Lower lobe of right lung (tissue), 2 donors: ENCODE measurements at places on chromosomes 1 and 21. TPM values are rescaled to one million over a fixed set of nuclear protein-coding genes. Genes with fewer than 3 reads are reported as not detected.

MCOLN3 gene
- total RNA-seq: 7.6 TPM

AVPR1B gene
- total RNA-seq: not detected

GRCh38 chr1:57214951-57215575, 208.8 kb downstream of the DAB1 start:
- DNase-seq: no peak

GRCh38 chr21:29335720-29336119, 37.0 kb downstream of the BACH1 start:
- no peak for DNase-seq

- no peak for DNase-seq
Measured at GRCh38 chr1:204792354-204792692, 78.3 kb upstream of the NFASC start.
